Stimulated activated effector memory CD8-positive, alpha-beta T cell treated with anti-CD3 and anti-CD28 coated beads, Interleukin-12 subunit alpha, Interleukin-12 subunit beta, amount 100 ng/mL, for 72 hours (primary cell): ENCODE measurements at places on chromosomes 3 and 15.

GRCh38 chr3:128392021-128392420, 74.7 kb downstream of the DNAJB8 start:
- no peak for DNase-seq

- DNase-seq = no peak
Measured at GRCh38 chr3:25556447-25556846, 108.3 kb downstream of the TOP2B start.

GRCh38 chr15:99681990-99682389, 51.2 kb downstream of the LYSMD4 start:
- no peak for DNase-seq

DNA sequence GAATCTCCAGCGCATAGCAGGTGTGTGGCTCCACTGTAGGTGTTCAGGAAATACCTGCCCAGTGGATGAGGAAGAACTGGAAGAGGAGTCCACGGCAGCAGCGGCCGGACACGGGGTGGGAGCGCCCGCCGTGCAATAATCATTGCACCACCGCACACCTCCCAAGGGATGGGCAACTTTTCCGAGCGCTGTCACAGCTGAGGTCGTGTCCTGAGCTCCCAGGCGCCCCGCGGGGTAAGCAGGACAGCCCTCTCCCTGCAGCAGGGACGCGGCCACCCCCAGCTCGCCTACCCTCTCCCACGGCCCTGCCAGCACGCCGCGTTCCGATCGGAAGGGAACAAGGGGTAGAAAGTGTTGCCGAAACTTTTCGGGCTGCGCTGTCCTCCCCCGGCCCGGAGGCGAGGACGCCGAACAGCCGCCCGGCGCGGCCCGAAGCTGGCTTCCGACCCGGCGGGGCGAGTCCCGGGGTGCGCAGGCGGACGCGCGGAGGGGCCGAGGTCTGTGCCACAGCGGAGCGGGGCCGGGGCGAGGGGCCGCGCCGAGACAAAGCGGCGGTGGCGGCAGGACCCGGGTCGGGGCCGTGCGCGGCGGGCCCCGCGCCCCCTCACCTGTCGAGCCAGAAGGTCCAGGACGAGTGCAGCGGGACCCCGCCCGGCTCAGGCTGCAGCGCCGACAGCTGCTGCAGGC, 475 bp downstream of the EIF4E3 start:
- peak; percentile 73 for DNase-seq

- no peak for DNase-seq
Measured at GRCh38 chr15:91075739-91076138, 24.3 kb upstream of the SV2B start.

GRCh38 chr3:192835818-192836815, 81.5 kb downstream of the MB21D2 start:
- no peak for DNase-seq

DNA sequence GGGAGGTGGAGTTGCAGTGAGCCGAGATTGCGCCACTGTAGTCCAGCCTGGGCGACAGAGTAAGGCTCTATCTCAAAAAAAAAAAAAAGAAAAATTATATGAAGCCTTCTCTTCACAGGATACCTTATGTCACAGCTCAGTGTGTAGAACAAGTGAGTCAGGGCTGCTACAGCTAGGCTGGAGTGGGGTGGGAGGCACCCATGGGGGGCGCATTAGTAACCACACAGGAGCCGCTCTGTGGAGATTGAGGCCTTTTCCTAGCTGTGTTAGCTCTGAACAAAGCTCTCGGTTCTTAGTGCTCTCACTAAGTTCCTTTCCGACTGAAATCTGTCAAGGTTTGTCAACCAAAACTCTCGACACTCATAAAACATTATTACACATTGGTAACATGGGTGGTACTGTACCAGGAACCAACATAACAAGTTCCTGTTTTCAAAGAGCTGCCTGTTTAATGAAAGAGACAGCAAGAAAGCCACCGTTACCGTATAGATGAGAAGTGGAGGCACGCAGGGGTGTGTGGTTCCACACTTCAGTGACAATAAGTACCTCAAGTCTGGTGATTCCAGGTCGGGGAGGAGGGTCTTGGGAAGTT, 4.5 kb downstream of the LRRC31 start:
- DNase-seq = no peak

DNA sequence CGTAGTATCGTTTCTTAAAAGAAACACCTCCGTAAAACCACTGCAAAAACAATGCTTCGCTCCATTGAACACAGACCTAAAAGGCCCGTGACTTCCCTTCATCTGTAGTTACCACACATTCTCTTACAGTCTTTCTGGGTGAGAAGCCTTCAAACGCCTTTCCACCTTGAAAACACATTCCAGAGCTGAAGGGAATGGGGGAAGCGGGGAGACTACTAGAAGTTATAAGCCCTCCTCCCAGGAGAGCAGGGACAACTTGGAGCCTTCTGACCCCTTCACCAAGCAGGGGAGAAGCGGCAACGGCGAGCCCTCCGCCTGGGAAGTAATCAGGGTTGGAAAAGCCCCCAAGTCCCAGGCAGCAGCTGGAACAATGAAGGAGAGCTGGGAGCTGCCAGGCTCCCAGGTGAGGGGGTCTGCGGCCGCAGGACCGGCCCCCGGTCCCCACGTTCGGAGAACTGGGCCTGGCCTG, 461 bp downstream of the SECISBP2L start:
- DNase-seq = no peak

- DNase-seq = no peak
Measured at GRCh38 chr3:31165399-31165860, 271.0 kb upstream of the GADL1 start.

- no peak for DNase-seq
Measured at GRCh38 chr15:100968050-100968966, 49.2 kb downstream of the LRRK1 start.

GRCh38 chr3:65246561-65246960, 558.8 kb upstream of the ADAMTS9 start:
- no peak for DNase-seq

GRCh38 chr15:63593705-63594671, 3.2 kb upstream of the FBXL22 start:
- DNase-seq = no peak

GRCh38 chr3:66507423-66508260, 6.8 kb upstream of the LRIG1 start:
- DNase-seq = no peak

DNA sequence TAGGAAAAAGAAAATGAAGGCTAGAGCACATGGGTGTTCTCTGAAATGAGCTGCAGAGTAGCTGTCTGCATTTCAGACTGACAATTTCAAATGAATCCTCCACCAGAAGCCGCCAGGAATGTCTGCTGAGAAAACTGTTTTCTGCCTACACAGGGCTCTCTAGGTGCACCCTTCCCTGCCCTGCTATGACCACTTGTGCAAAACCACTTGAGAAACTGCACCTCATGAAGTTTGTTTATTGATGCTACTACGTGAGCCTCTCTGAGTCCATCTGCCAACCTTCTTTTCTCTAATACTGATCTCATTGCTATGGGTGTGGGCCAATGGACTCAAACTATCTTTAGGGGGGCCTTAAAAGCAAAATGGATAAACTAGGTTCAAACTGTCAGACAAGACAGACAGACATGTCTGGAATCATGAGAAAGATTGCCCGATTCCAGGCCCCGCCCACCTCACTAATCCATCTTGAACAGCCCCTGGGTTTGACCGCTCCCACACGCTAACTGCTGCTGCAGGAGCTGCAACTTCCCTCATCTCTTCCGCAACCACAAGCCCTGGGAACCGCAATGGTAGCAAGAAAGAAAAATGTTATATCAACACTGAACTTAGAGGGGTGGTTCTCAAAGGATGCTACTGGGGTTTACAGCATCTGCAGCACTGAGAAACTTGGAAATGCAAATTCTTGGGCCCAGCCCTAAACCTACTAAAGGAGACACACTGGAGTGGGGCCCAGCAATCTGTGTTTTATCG, 9.0 kb upstream of the CD47 start:
- no peak for DNase-seq

- no peak for DNase-seq
Measured at GRCh38 chr3:168284728-168285127, 189.0 kb upstream of the GOLIM4 start.

DNA sequence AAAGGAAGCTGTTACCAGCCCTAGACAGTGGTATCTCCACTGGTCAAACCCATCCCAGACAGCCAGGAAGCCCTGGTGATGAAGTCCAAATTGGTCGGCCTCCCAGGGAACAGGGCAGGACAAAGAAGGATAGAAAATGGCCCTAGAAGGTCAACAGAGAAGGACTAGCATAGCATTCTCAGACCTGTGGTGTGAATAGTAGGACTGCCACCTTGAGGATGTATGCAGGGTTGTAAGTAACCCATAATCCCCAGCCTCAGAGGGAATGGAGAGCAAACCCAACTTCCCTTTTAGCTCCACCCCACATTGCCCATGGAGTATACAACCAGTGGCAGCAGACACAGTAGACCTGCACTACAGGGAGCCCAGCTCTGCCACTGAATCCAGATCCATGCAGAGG, 68.6 kb upstream of the EIF1B start:
- no peak for DNase-seq

- DNase-seq = peak; percentile 87
Measured at GRCh38 chr15:50906954-50907600, 1.4 kb upstream of the AP4E1 start.

DNA sequence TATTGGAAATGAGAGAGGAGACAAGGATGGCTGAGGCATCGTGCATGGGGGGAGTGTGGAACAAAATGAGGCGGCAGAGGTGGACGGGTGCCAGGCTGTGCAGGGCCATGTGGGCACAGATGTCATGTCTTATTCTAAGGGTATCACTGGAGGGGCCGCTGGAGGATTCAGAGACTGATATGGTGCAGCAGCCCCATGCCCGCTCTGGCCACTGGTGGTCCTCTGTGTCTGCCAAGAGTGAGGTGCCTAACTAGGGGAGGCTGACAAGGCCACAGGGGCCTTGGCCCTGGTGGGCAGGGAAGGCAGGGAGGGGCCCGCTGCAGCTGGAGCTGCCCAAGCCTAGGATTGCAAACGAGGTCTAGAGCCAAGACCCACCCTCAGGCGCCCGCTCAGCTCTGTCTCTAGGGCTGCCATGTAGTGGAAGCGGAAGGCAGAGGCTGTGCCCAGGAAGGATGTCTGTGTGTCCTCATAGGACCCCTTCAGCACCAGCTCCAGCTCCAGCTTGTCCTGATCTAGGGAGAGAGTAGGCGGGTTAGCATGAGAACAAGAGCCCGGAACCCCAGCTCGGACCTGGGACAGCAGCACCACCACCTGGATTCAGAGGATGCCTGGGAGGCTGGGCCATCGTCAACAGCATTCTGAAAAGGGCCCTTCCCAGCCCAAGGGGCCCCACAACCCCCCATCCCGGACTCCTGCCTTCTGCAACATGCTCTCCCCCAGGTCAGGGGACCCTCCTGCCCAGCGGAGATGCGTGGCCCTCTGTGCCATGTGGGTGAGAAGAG, 11.3 kb downstream of the PLA2G4D start:
- no peak for DNase-seq

DNA sequence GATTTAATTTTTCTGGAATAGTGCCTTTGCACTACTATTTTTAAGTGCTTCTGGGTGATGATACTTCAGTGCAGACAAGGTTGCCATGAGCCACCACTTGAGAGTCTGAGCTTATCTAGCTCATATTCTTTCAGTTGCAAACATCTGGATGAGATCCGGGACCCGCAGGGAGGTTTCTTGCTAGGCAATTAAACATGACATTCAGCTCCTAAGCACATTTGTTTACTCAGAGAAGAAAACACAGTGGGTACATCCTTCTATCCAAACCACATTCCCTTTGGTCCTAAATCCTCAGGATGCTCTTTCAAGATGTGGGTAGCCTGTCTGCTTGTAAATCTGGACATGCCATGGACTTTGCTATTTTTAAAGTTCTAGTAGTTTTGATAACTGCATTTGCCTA, 12.0 kb downstream of the PLSCR1 start:
- DNase-seq = no peak

DNA sequence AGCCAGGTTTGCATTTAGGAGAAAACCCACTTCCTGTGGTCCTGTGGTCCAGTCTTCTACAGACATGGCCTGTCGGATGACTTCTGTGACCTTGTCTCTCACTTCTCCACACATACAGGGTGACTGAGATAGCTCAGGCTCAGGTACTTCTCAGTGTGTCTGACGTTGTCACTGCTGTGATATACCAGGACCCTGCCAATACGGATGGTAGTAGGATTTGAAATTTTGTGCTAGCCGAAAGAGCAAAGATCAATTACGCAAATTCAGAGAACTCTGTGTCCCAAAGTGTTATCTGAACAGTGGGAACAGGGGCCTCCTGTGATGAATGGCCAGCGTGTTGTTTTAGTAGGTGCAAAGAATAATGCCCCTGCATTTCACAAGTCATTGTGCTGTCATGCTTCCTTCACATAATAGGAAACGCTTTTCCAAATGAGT, 128.9 kb downstream of the MCTP2 start:
- DNase-seq = no peak

DNA sequence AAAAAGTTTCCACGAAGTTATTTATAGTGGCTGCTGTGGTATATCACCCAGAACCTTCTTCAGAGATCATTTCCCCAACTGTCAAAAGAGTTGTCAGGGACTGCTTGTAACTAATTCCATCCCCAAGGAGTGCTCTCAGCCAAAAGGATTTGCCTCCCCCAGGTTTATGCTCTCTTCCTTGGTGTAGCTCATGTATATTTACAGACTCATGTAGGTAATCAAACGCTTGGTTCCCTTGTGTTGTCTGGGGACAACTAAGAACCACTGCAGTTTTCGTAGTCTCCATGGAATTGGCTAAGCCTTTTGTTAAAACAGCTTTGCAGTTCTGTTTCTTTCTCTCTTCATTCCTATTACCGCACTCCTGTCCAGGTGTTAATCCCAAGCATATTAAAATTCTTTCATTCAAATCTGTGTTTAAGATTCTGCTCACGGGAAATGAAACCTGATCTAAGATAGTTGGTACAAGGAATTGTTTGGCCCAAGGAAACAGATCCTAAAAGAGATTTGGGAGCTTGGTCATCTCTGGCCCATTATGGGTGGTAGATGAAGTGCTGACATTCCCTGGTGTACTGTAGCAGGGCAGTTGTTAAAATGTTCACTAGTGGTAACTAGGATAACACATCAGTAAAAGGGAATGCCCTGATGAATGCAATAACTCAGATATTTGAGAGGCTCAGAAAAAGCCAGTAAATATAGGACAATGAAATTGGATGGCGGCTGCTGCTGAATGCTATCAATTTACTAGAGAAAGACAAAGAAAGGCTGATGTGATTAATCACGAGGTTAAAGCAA, 361.3 kb upstream of the GBE1 start:
- DNase-seq = no peak
